ENCODE measurements at places on chromosomes 5 and 9.

DNA sequence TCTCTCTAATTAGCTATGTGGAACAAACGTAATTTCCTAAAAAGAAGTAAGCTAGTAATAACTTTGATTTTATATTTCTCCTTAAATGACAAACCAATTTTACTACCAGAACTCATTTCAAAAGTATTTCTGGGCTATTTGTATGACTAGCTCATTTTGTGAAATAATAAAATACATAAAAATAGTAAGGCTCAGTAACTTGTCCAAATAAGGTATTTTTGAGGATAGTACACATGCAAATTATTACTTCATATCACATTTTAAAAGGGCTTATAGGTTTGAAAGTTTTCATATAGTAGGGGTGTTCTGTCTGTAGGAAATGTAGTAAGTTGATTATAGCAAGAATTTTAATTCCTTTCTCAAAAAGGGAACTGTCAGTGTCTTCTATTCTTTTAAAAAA lies 26.5 kb downstream of the C9orf85 start:
- no peak for DNase-seq

DNA sequence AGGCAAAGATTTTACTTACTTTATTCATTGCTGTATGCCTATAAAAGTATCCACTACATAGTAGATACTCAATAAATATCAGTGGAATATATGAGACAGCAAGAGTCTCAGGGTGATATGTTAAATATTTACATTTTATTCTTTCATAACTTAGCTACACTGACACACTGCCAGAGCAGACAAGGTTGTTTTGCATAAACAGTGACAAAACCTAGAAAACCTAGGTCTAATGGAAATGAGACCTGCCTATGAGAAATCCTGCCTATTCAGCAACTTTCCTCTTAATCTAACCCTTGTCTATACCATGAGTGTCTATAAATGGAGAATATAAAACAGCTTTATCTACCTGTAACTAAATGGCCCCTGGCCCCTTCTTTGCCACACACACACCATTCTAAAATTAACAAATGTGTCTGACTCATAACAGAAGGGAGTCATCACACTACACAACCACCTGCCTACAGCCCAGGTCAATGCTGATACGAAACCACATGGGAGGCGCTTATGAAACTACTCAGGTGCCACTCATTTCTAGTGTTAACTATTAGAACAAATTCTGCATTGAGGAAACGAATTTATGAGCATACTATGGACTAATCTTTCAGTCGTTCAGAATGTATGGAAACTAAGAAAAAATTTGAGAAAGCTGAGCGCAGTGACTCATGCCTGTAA lies 60.3 kb downstream of the UBAP2 start:
- DNase-seq: peak; percentile 63

DNA sequence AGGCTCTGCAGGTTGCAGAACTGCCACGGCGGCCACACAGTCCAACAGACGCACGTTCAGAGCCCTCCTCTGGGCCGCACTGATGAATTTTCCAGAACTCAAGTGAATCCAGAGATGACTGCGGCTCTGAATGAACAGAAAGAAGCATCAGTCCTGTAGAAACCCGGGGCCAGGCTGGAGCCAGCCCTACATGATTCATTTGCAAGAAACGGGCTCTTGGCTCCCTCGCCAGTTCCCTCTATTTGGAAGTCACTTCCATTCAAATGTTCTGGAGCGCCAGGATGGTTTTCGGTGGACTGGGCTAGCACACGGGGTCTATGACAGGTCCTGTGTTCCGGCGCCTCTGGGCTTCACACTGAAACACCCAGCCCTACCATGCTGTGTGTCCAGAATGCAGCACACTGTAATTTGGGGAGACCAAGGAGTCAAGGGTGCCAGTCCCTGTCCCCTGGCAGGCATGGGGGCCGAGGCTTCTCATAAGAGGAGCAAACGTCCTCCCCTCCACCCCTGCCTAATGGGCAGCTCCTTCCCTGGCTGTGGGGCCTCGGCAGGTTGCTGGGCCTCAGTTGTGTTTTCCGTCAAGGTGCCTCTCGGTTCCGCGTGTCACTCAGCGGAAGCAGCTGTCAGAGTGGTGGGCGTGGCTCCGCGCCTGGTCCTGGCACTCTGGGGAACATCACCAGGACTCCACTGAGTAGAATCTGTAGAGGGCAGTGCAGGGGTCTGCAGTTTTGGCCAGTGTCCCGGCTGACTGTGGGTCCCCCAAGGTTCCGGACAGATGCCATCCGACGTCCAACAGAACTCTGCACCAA lies 18.1 kb upstream of the COL5A1 start:
- no peak for DNase-seq

DNA sequence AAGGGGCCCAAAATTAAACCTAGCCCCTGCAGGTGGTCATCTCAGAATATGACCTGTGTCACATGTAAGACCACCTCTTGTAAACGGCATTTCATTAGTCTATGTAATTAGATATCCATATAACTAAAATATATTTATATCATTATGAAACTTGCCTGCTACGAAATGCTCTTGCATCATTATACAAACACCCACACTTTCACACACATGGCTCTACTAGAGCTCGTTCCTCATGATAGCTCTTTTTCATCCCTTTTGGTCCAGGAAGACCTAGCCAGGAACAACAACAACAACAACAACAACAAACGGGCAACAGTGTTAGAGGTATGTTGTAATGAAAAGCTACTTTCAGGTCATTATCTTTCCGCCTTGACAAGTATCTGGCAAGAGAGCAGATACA lies 58.6 kb downstream of the LHFPL2 start:
- DNase-seq: no peak

DNA sequence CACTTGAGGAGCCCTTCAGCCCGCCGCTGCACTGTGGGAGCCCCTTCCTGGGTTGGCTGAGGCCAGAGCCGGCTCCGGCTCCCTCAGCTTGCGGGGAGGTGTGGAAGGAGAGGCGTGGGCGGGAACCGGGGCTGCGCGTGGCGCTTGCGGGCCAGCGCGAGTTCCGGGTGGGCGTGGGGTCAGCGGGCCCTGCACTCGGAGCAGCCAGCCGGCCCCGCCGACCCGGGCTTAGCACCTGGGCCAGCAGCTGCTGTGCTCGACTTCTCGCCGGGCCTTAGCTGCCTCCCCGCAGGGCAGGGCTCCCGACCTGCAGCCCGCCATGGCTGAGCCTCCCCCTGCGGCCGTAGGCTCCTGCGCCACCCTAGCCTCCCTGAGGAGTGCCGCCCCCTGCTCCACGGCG lies 6.2 kb upstream of the SHB start:
- DNase-seq: no peak

DNA sequence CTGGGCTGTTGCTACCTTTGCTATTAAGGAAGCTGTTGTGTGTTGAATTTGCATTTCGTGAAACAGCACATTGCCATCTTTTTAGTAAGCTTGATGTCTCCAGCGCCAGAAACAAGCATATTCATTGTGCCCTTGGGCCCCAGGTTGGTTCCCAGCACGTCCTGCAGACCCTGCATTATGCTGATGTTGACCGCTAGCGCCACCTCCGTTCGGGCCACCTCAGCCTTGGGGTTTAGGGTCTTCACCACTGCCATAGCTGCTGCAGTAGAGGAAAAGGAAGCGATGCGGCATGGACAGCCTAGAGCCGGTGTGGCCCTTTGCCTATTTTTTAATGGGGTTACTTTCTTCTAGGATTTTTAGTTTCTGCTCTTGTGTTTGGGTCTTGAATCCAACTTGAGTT lies 23.8 kb upstream of the OTULIN start:
- no peak for DNase-seq

GRCh38 chr5:17769277-17769676 lies 135.0 kb downstream of the TAF11L14 start:
- no peak for DNase-seq

DNA sequence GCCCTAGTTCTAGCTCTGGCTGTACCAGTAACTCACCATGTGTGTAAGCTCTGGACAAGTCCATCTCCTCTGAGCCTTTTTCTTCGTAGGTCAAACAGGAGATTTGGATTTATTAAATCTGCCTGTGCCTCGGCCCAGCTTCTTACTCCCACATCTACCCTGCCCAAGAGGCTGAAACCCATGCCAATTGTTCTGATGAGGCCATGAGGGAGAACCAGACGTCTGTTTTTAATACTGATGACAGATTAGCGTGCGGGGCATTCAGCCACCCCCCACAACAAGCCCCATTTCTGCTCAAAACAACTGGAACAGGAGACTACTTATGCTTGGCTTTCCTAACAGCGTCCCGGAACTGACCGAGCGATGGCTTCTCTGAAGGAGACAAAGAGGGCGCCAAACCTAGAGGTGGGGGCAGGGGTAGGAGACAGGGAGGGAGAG lies 81.2 kb upstream of the TRIM32 start:
- no peak for DNase-seq

GRCh38 chr9:93305497-93306020 lies 121.6 kb downstream of the WNK2 start:
- peak; percentile 25 for DNase-seq

DNA sequence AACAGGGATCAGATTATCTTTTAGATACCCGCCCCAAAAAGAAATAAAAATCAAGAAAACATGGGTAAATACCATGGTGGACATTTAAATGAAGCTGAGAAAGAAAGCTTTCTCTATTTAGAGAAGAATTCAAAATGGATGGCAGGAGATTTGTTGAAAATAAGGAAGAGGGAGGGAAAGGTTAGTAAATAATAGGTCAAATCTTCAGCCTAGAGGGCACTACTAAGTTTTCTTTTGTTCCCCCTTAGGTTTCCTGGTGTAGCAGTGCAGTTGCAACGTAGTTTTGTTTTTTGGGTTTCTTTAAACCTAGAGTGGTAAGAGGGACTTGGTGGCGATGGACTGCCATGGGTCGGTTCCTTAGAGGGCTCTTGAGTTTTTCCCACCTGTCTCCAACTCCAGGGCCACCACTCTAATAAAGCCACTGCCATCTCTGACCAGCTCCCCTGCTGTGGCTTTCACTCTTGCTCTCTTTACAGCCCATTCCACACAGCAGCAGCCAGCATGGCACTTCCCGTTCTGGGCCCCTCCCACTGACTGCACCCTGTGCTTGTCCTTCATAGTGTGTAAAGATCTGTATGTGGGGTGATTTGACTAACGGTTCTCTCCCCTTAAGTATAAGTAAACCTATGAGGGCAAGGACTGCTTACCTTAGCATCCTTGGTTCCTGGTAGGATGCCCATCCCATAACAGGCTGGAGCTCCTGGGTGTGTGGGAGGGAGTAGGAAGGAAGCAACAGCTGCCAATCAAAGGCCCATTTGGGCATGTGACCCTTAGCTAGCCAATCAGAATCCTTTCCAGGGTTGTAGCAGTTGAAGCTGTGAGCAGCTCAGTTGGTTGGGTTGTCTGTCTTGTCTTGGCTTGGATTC lies 118.3 kb downstream of the SLC1A3 start:
- DNase-seq: peak; percentile 51

DNA sequence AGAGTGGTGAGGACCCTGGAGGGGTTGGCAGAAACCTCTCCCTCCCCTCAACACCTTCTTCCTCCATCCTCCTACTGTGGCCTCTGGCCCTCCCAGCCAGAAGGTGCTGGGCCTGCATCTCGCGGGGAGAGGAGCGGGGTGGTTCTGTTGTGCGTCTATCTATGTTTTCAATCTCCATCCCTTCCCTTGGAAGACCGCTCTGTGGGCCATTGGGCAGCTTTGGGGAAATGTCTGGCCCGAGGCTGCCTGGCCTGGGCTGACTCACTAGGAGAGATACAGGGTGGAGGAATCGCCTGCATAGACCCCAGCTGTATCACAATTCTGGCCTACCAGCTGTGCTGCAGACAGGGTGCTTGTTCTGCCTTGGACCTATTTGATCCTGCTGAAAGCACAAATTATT lies 48.4 kb upstream of the DAB2IP start:
- DNase-seq: no peak

GRCh38 chr9:75184471-75184870 lies 96.2 kb downstream of the OSTF1 start:
- DNase-seq: no peak

GRCh38 chr5:112614285-112614684 lies 123.4 kb upstream of the APC start:
- no peak for DNase-seq

DNA sequence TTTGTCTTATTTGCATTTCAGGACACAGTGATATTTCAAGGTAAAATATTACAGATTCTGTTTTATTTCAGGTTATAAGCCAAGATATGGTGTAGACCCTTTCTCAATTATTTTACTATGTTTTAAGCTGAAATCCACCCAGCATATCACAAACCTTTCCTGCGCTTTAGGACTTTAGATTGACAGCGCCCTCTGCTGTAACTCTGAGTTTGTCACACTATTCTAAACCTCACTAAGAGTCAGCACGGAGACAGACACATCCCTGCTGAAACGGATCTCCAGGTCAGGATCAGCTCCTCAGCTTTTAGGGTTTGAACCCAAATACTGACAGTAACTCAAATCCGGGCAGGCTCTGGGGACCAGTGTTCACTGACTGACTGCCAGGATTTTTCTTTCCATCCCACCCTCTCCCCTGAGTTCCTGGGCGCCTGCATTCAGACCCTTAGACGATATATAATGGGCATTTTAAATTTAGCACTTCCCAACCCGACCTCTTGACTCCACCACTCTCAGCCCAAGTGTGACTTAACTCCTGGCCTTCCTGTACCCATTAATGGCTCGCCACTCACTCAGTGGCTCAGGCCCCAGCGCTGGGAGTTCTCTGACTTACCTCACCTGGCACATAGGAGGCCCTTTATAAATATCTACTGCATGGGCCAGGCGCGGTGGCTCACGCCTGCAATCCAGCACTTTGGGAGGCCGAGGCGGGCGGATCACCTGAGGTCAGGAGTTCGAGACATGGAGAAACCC lies 33.5 kb downstream of the TLX3 start:
- DNase-seq: peak; percentile 55

DNA sequence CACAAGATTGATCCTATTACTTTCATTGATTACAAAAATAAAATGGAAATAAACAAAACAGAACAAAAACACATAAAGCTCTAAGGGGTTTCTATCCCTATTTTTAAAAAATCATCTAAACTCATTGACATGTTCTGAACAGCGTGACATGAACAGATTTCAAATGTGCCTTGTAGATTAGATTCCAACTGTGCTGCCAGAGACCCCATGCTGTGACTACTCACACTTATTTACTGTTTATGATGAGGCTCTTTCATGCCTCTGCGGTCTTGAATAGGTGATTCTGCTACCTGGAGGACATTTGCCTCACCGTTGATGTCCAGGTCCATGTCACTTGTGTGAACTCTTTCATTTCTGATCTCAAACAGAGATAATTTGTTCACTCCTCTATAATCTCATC lies 990.2 kb downstream of the CDH12 start:
- no peak for DNase-seq

- no peak for DNase-seq
These were observed 84.1 kb downstream of the TLE1 start for GRCh38 chr9:81605170-81605670.

DNA sequence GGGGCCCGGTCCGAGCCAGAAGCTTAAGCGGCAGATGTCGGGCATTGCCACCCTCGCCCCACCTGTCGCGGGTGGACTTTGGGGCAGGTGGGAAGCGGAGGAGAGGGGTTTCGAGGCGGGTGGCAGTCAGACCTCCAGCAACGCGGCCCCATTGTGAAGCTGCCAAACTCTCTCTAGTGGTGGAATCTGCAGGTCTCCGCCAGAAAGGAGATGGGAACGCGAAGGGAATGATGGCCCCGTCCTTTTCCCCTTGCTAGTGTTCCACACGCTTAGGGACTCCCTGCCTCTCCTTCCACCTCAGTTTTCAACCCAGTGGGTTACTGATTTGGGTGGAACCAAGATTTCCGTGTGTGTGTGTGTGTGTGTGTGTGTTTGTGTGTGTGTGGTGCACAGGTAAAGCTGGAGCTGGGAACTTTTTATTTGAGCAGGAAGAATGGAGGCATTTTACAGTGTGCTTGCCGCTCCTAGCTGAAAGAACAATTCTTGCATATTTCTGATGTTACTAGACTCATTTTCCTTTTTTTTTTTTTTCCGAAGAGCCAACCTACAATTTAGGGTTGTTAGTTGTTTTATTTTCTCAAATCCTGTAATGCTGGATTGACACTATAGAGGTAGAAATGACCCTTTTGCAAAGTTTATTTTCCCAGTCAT lies 1.3 kb downstream of the MACIR start:
- peak; percentile 48 for DNase-seq

All from activated CD8-positive, alpha-beta memory T cell treated with anti-CD3 and anti-CD28 coated beads, Interleukin-2, amount 10 ng/mL, durations not matched to agents 7 days and 5 days (primary cell).